Right forelimb (tissue), 1 donor: ENCODE measurements at places on chromosomes 12 and 14.
A peak's percentile ranks its signal among the peaks of the same experiment; 100 is the strongest.

GRCh38 chr14:56099081-56099797, 19.0 kb upstream of the PELI2 start:
- DNase-seq, result no peak

DNA sequence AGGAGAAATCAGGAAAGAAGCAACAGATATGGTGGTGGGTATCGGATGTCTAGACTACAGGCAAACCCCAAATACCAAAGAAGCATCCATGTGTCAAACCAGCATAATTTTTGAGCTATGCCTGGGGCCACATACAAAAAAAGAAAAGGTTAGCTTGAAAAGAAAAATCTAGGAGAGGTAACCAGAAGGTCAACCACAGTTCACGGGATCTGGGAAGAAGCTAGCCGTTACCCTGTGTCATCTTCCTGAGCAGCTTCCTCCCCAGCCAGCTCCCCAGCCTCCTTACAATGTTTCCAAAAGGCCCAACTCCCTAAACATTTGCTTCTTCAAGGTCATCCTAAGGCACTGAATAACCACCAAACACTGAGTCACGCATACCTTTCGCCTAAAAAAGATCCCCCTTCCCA, 3.1 kb downstream of the SINHCAF start:
- peak; percentile 50 for DNase-seq

DNA sequence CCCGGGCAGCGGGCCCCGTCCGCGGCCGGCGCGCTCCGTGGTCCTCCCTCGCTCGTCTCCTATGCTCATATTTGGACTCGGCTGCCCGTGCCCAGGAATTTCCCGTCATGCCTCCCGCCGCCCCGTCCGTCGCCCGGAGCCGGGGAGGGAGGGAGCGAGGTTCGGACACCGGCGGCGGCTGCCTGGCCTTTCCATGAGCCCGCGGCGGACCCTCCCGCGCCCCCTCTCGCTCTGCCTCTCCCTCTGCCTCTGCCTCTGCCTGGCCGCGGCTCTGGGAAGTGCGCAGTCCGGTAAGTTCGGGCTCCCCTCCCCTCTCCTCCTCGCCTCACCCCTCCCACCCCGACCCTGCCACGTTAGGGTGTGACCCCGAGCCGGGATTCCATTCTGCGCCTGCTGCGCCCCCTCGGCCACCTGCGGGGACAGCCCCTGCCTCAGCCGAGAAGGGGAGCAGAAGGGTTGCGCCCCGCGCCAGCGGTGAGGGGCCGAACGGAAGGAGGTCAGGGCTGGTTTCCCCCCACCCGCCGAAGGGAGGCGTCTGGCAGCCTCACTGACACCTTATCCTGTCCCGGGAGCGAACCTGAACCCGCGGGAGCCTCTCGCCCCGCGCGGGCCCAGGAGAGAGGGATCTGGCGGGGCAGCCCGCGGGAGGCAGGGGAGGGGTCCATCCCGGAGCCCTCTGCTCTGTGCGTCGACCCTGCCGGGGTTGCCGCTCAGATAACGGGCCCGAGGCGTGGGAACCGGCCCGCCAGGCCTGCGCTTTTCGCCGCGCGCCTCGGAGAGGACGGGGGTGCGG, at the start of gene MSRB3:
Gene MSRB3 (plus strand): TSS at position 108 of the 793 bp plus-strand sequence. CDS start 29,897 bp downstream, outside the sequence.
- DNase-seq, result peak; percentile 88

GRCh38 chr12:32918890-32919801, 22.6 kb upstream of the PKP2 start:
- DNase-seq, result no peak

GRCh38 chr12:26197832-26198231, 2.5 kb downstream of the SSPN start:
- no peak for DNase-seq

DNA sequence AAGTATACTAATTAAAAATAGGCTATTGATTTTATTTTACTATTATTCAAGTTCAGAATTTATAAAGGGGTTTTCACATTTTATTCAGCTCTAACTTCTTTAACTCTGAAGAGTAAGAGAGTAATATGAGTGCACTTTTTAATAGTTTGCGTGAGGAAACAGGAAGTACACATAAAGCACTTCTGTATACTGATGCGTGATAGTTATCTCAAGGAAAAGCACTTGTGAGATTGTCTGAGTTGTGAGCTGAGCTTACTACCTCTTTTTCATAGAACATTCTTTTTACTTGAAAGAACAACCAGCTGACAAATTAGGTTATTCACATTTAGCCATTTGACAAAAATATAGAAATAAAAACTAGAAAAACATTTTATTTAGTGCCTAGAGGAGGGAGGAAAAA, 1.9 kb downstream of the RAD51AP1 start:
- no peak for DNase-seq

DNA sequence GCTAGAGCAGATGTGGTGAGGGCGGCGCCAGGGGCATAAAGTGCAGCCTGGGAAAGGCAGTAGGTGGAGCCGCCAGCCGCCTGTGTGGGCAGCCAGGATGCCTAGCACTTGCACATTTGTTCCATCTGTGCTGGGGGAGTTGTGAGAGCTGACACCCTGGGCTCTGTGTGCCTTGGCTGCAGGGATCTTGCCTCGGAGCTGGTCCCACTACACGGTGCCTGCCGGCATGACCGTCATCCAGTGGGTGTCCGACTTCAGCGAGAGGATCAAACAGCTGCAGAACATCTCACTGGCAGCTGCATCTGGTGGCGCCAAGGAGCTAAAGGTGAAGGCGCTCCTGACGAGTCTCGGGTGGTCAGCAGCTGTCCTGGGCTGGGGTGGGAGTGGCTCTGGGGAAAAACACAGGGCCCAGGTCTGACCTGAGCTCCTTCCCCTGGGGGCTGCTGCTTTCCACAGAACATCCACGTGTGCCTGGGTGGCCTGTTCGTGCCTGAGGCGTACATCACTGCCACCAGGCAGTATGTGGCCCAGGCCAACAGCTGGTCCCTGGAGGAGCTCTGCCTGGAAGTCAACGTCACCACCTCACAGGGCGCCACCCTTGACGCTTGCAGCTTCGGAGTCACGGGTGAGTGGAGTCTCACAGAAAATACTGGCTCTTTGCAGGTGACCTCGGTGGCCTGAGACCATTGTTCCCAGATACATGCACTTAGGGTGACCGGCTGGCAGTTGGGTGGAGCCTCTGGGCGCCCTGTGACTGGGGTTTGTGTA, 37.4 kb downstream of the HSP90AA1 start:
- no peak for DNase-seq

GRCh38 chr12:126966498-126966897, 1300.5 kb upstream of the TMEM132C start:
- DNase-seq, result no peak

DNA sequence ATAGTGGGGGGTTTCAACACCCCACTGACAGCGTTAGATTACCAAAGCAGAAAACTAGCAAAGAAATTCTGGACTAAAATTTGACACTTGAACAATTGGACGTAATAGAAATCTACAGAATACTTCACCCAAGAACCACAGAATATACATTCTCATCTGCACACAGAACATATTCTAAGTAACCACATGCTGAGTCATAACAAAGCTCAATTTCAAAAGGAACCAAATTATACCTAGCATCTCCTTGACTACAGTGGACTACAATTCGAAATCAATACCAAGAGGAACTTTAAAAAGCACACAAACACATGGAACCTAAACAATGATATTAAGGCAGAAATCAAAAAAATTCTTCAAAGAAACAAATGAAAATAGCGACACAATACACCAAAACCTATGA, 871.6 kb upstream of the MDGA2 start:
- DNase-seq, result no peak

DNA sequence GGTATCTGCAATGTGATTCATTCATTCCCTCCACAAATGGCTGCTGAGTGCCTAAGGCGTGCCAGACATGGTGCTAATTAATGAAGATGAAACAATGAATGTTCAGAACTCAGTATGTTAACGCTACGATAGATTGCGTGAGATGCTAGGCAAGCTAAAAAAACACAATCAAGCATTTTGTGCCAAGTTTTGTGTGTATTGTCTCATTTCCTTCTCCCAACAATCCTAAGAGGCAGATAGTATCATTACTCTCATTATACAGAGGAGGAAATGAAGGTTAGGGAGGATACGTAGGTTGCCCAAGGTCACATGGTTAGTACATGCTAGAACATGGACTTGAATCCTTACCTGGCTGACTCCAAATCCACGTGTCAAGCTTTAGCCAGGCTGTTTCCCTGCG, 264.4 kb downstream of the EFCAB11 start:
- DNase-seq, result no peak

DNA sequence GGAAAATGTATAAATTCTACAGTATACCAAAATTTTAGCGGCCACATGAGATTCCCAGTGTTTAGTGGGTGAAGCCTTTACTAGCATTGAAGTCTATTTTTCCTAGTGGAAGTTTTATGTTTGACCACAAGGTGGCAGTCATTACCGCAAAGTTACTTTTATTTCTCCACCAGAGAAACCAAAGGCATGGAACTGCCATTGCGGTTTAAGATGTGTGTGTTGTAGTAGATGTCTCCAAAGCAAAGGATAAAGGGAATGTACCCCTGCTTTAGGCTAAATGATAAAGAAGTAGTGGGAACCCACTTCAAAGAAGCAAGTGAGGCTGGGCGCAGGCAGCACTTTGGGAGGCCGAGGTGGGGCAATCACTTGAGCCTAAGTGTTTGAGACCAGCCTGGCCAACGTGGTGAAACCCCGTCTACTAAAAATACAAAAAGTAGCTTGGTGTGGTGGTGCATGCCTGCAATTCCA, 140.5 kb downstream of the PRKCH start:
- DNase-seq, result no peak
